ENCODE measurements at places on chromosomes 11 and 22.

DNA sequence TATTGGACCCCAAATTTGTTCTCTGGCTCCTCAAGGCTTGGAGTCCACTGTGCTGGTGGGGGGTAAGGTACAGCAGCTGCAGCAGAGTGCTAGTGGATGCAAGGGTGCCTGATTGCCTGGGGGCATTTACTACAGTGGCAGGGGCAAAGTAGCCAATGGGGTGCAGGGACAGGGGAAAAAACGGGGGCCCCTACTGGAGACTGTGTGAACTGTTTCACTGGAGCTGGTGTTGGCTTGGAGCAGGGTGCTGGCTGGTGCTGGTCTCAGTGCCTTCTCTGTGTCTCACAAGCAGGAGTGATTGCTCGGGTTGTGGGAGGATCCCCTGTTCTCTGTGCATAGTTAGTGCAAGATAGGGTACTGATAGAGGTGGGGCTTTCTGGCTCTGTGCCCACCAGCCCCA, 935.9 kb downstream of the JRKL start:
- DNase-seq = no peak

GRCh38 chr22:20578192-20578591, 70.8 kb downstream of the MED15 start:
- no peak for DNase-seq

GRCh38 chr11:90698238-90698637, 475.4 kb upstream of the CHORDC1 start:
- DNase-seq = no peak

- no peak for DNase-seq
These were observed 21.9 kb upstream of the GRIA4 start for GRCh38 chr11:105588001-105588400.

- DNase-seq = no peak
These were observed 7.0 kb downstream of the MARK2 start for GRCh38 chr11:63845911-63846310.

Data from cortex of kidney (tissue), 1 donor.